ENCODE measurements at places on chromosomes 16 and 17. TPM values are rescaled to one million over a fixed set of nuclear protein-coding genes. Genes with fewer than 3 reads are reported as not detected.

DNA sequence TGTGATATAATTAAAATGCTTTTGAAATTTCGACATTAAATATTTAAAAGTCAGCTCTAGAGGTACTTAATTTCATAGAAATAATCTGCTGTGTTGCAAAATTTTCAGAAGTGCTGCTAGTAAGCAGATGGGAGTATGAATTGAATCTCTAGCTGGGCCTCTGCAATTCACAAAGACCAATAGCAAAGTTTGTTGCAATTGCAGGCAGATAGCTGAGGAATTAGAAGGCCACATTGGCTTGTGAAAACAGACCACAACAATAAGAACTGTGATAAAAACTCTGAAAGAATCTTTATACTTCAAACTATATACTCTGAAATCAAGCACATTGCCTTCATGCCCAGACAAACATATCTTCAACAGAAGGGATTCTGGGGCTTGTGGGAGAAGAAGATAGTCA is 636.3 kb upstream of the SOX9 start:
- DNase-seq: no peak

Gene SEZ6
- 1.1 TPM for polyA plus RNA-seq

DNA sequence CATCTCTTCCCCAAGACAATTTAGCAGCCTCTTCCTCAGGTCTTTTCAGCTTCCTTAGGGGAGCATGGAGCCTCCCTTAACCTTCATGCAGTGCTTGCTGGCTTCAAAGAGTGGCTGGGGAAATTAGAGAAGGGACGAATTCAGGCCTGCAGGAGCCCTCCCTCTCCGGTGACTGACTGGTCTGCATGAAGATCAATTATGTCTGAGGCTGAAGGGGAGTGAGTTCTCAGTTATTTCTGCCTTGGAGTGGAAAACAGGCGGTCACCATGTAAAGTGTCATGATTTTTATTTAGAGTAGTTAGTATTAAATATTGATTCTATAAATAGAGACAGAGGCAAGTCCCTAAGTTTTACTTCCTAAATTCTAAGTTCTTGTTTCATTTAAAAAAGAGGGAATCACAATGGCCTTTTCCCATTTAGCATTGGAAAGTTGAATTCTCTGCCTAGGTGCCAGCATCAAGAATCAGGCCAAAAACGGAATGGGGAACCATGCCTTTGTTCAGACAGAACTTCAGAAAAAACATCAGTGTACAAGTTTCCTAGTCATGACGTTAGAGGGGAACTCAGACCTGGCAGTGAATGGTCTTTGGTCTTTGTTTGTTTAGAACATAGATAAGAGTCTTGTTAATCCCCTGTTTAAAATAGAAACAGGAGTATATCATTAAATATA is 4.4 kb downstream of the GABARAPL2 start:
- DNase-seq: no peak

GRCh38 chr17:81440511-81441244 is 45.4 kb downstream of the BAHCC1 start:
- no peak for DNase-seq

- DNase-seq: no peak
Observed at GRCh38 chr16:79838496-79839259, 238.1 kb upstream of the MAF start.

- DNase-seq: no peak
Observed at GRCh38 chr17:79220713-79221291, 146.2 kb downstream of the ENGASE start.

Gene C16orf92
- polyA plus RNA-seq: not detected

Gene HSPB9
- 0.56 TPM for polyA plus RNA-seq

DNA sequence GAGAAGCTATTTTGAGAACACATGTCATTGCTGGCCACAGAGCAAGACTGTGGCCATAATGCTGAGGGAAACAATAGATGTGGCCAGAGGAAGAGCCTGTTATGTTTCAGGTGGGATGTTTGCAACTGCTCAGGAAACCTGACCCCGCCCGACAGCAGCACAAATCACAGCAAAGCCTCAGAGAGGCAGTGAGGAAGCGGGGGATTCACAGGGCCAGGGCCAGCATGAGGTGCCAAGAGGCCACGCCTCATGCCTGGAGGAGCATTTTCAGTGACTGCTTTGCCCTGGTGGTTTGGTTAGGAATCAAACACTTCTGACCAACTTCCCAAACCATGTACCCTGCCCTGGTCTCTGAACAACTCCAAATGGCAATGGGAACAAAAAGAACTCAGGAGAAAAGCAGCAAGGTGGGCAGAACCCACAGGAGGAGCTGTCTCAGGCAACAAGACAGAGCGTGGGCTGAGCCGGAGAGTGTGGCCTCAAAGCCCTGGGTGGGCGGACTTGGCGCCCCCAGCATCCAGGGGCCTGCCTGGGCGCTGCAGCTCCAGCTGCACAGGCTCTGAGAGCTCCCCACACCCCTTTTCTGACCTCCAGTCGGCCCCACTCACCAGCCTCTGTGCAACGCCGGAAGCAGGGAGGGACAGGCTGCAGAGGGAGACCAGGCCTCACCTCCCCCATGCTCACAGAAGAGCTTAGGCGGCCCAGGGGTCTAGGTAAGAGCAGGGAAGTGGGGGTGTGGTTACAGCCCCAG is 20.6 kb downstream of the HIC1 start:
- DNase-seq: no peak

DNA sequence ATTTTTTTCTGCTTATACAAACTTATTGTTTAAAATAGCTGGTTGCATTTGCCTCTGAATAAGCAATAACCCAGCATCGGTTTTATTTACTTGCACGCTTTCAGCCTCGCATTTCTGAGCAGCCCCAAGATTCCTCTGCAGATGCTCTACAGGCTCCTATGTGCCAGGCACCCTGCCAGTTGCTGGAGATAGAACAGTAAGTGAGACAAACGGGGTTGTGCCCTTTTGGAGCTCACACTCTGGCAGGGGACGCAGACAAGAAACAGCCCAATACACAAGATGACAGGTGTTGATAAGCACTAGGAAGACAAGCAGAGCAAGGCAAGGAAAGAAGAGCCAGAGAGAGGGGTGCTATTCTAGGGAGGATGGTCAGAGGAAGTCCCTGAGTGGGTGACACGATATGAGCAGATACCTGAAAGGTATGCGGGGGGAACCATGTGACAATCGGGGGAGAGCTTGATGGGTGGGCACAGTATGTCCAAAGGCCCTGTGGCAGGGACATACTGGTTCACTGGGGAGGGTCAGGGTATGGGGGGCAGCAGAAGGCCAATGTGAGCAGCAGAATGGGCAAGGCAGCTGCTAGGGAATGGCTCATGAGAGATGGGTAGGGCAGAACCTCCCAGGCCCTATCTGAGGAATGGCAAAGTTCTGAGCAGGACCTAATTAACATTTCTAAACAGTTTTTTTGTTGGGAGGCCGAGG is 18.7 kb upstream of the ADORA2B start:
- no peak for DNase-seq

DNA sequence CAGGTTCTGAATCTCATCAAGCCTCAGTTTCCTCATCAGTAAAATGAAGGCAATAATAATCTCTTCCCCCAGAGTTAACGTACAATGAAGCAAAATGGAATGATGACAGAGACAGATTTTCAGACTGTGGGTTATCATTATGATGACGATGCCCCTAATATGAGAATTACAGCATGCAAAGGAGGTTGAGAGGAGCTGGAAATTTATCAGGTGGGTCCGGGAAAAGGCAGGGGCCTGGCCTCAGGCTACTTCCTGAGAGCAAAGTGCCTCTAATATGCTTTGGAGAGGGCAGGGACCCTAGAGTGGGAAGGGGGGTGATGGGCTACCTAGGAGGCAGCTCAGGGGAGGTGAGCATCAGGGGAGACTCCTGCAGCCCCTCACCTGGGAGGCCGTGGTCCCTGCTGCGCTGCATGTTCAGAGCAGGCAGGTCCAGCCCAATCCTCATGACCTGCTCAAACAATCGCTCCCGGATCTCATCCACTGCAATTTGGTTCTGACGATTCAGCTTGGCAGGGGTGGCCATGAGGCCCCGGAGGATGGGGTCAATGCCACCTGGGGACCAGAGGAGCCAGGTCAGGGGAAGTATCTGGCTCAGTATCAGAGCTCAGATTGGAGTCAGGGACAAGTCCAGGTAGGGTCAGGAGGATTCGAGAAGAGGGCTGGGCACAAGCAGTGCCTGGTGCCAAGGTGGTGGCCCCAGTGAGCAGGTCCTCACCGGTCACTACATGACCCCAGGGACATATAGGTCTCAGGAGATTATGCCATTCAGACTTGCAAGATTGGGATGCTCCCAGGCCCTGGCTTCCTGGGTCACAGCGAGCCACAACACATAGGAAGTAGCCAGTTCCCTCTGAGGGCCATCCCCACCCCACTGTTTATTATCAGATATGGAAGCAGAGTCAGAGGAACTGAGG is 8.1 kb downstream of the MPO start:
- DNase-seq: no peak

DNA sequence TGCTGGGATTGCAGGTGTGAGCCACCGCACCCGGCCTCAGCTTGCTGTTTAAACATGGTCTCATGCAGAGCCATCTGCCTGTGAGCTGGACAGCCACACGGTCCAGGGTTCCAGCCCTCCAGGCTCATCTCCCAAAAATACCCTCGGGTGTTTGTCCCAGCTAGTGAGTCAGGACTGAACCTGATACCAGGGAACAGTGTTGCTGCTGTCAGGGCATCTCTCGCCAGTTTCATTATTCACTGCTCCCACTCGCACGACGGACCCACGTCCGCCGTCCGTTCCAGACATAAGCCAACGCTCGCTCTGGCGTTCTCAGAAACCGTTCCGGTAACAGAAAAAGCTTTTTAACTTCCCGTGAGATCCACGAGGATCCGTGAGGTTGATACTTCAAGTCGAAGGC is 77.6 kb downstream of the NXN start:
- no peak for DNase-seq

DNA sequence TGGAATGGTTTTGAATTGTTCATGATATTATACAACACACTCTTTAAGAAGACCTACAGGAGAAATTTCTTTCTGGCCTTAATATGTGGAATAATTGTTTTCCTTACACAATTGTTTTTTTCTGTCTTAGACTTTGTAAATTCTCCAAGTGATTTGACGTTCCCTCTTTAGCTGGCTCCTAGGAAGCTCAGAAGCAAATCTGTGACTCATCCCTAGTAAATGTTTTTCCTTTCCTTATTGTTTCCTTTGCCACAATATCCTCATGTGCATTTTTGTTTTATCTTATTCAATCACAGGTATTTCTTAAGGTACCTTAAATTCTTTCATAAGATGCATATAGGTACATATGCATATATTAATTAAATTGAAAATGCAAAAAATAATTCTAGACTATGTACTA is 13.5 kb downstream of the KIAA0753 start:
- DNase-seq: no peak

DNA sequence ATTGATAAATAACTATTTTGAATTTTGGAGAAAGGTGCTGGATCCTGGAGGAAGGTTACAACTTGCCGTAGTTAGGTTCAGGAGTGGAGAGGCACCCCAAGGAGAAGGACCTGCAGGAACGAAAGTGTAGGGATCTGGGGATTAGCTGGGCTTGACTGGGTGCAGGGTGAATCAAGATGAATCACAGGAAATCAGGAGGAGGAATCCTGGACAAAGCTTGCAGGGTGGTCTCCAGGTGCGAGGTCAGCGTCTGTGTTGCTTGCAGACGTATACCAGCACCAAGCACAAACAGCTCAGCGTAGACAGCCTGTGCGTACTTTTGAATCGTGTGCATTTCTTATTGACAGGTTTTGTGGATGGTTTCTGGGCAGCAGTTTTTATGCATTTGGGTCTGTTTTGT is 144.3 kb downstream of the MSI2 start:
- no peak for DNase-seq

DNA sequence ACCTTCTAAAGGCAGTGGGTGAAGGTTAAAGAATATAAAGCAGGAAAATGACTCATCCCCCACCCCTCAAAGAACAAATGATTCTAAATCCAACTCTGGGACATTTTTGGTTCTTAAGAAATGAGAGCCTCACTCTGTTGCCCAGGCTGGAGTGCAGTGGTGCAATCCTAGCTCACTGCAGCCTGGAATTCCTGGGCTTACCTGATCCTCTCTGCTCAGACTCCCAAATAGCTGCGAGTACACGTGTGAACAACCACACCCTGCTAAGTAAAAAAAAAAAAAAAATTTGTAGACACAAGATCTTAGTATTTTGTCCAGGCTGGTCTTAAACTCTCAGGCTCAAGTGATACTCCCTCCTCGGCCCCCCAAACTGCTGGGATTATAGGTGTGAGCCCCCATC is 298.8 kb upstream of the MAF start:
- DNase-seq: no peak

- DNase-seq: no peak
Observed at GRCh38 chr17:5838661-5839300, 231.4 kb upstream of the WSCD1 start.

DNA sequence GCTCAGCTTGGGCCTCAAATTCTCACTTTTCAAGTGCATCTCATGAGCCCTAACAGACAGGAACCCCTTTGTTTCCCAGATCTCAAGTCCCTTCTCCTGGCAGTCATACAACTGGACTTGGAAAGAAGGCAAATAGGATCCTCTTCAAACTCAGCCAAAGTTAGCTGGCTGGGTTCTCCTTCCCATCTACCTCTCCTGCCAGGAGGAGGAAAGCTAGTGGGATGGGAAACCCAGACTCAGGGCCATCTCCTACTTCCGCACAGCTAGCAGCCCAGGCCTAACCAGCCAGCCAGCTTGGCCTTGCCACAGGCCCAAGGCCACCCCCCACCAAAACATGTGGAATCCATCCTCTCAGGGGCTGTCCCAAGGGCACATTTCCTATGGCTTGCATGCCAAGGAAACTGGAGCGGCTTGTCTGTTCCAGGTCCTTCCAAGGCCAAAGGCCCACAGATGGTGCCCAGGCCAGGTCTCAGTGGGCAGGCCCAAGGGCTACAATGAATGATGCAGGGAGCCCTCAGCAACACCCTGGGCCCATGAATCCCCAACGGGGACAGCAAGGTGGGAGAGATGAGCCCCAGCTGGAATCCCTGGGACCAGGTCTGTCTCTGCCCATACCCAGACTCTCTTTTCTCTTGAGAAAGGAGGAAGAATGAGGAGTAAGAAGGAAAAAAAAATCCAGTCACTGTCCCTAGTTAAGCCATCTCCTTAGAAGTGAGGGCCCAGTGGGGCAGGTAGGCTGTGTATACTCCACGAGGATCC is 1.7 kb downstream of the SMARCD2 start:
- DNase-seq: no peak

Gene PRCD
- 2.6 TPM for polyA plus RNA-seq

GRCh38 chr17:69869667-69870066 is 205.4 kb upstream of the KCNJ16 start:
- no peak for DNase-seq

DNA sequence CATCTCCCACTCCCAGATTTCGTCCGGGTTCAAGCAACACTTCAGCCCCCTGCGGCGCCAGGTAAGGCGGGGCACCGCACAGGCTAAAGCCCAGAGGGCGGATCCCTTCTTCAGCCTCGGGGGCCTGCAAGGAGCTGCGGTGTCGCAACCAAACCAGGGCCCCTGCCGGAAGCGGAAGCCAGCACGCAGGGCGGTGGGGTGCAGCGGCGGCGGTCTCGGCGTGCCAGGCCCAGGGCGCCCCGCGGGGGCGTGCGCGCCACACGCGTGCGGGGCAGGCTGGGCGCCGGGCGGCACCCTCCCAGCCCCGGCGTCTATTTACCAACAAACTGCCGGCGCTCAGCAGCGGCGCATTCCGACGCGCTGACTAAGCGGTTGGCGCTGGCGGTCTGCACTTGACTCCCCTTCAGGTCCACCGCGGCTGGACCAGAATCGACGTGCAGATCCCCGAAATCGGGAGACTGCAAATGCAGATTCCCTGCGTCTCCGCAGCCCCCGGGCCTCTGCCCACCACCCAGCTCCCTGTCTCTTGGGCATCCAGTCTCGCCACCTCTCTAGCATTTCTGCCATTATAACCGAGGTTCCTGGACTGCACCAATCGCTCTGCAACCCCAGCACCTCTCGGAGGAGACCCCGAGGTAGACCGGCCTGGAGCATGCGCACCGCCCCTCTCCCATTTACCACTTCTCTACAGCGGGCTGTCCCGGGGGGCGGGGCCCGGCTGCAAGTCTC is 421 bp upstream of the DLX4 start:
- DNase-seq: no peak

Data from left renal cortex interstitium (tissue), 4 donors.